ENCODE measurements at places on chromosomes 16 and 17.

GRCh38 chr17:57256708-57257112 is 387 bp downstream of the MSI2 start:
- DNase-seq, result no peak

- no peak for DNase-seq
These were observed 63.4 kb downstream of the CYTH1 start for GRCh38 chr17:78718575-78719208.

DNA sequence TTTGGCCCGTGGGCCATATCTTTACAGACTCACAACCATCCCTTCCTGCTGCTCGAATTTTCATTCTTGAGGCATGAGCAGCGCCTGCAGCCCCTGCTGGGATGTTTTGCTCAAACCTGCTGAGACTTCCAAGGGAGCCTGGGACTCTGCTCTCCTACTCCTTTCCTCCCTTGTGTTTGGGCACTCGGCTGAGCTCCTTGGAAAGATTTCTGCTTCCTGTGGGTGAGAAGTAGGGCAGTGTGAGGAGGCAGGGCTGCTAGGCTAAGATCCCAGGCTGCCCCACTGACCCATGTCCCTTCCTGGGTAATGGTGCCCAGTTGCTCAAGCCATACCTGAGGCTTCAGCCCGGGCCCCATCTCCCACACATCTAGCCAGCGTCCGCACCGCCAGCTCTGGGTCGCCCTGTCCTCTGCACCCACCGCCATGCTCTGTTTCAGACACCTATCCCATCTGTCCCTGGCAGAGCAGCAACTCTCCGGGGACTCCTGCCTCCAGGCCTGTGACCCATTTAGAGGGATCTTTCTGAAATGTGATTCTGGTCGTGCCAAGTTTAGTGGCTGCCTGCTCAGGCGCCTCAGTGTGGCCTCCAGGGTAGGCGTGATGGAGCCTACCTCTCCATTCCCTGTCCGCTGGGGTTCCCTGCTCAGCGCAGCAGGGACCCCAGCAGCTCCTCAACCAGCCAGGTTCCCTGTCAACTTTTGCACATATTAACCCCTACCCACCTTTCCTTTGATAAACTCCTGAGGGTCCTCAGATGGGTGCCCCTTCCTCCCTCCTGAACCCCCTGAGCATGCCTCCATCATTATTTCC is 190.1 kb downstream of the CCDC182 start:
- DNase-seq, result no peak

GRCh38 chr16:50566014-50566962 is 18.1 kb downstream of the NKD1 start:
- no peak for DNase-seq

- no peak for DNase-seq
These were observed 43.9 kb upstream of the SSTR5 start for GRCh38 chr16:1028524-1029258.

DNA sequence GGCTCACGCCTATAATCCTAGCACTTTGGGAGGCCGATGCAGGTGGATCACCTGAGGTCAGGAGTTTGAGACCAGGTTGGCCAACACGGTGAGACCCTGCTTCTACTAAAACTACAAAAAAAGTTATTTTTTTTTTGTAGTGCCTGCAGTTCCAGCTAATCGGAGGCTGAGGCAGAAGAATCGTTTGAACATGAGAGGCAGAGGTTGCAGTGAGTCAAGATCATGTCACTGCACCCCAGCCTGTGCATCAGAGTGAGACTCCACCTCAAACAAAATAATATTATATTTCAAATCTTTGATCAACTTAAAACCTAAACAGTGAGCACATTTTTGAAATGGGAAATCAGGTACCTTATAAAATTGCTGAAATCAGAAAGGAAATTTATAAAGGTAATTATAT is 36.5 kb downstream of the NCOR1 start:
- DNase-seq, result no peak

- no peak for DNase-seq
These were observed 7.1 kb upstream of the CHD3 start for GRCh38 chr17:7881276-7882054.

- DNase-seq, result no peak
These were observed 25.5 kb downstream of the NSMCE1 start for GRCh38 chr16:27242868-27243590.

DNA sequence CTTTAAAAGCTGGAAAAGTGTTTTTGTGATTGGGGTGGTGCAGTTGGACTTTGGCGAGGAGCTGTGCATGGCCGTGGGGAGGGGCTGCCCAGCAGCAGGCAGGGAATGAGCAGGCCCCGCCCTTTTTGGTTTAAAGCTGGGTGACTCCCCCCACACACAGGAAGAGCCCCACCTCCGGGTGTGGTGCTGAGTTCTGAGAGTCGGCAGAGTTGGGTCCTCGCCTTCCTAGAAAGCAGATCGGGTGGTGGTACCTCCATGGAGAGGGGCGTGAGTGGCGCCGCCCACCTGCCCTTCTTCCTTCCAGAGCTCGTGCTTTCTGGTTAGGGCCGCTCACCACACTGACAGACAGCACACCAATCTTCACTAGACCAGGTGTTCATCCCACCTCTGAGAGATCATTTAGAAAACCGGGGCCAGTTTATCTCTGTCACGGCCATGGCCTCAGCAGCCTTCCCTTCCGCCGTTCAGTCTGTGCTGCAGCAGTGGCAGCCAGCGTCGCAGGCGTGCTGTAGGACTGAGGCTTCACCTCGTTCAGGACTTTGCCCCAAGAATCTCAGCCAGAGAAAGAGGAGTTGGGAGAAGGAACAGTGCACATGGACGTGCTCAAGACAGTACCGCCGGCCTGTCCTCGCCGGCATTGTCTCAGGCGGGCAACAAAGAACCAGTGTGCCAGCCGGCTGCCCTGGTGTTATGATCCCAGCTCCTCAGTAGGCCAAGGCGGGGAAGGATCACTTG is 144.0 kb upstream of the CHMP6 start:
- no peak for DNase-seq

DNA sequence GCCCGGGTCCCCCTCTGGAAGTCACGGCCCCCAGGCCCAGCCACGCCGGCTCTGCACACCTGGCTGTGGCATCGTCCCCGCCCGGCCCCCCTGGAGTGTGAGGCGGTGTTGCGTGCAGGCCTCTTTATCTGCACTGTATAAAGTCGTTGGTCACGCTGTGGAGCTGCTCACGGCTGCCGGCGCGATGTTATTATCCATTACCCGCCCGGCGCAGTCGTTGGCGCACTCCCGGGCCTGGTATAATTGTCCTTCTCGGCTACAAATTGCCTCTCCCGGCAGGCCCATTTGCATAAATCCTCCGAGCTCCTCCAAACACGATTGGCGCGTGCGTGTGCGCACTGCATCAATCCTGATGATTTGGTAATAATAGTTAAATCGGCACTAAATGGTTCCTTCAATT is 57.8 kb downstream of the BAHCC1 start:
- DNase-seq, result no peak

DNA sequence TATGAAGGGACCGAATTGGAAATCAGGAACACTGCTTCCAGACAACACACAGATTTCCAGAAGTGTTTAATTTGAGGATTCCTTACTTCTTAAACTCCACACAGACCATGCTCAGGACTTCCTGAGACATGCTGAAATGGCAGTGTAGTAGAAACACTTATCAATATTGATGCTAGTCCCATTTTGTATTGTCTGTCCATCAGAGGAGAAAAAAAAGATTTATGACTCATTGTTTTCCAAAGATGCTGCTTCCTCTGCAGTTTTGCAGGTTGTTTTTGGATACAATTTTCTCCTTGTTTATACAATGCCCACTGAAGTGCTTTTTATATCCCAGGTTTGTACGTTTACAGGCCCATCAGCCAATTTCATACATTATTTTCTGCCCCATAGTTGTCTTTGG is 68.3 kb upstream of the TANC2 start:
- no peak for DNase-seq

- no peak for DNase-seq
These were observed 326.1 kb upstream of the GOT2 start for GRCh38 chr16:59060207-59060606.

DNA sequence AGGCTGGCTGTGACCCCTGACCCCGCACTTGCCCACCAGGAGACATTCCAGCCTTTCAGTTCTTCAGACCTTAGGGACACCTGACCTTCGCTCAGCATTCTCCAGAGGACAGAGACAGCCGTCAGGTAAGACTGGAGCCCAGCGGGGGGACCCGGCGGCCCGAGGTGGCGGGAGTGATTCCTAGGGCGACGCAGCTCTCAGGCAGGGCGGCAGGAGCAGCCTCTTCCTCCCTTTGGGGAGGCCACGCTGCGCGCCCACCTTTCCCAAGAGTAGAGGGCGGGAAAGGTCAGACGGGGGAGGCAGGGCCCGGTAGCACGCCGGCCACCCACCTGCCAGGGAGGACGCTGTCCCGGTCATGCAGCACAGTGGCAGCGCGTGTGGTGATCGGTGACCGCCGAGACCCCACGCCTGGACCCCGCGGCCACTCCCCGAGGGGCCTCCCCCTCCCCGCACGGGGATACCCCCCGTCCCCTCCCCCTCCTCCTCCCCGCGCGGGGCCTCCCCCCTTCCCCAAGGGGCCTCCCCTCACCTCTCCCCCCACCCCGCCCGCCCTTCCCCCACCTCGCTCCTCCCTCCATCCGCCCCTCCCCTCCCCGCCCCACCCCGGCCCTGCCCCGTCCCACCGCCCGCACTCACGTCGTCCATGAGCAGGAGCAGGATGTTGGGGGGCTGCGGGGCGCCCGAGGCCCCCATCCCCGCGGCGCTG is 472 bp downstream of the GALNS start:
- DNase-seq, result peak; percentile 55

DNA sequence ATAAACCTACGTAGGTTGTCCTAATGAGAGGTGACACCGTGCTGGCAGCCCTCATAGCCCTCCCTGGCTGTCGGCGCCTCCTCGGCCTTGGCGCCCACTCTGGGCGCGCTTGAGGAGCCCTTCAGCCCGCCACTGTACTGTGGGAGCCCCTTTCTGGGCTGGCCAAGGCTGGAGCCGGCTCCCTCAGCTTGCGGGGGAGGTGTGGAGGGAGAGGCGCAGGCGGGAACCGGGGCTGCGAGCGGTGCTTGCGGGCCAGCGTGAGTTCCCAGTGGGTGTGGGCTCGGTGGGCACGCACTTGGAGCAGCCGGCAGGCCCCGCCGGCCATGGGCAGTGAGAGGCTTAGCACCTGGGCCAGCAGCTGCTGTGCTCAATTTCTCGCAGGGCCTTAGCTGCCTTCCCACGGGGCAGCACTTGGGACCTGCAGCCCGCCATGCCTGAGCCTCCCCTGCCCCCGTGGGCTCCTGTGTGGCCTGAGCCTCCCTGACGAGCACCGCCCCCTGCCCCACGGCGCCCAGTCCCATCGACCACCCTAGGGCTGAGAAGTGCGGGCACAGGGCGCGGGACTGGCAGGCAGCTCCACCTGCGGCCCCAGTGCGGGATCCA is 40.1 kb upstream of the AMZ2 start:
- no peak for DNase-seq

DNA sequence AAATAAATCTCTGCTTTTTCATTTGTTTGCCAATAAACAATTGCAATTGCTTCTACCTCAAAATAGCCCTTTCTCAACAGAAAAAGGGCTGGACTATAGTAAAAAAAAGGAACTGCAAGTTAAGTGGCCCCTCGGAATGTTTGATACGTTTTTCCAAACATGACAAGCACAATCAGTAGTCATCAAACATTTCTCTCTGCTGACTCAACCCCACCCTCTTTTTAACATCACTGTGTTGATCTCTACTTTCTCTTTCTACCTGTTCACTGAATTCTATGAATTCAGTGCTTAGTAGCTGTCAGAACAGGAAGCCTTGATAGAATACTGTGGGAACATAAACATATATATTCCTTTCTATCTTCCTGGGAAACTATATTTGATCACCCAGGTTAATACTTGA is 116.5 kb upstream of the AXIN2 start:
- DNase-seq, result no peak

DNA sequence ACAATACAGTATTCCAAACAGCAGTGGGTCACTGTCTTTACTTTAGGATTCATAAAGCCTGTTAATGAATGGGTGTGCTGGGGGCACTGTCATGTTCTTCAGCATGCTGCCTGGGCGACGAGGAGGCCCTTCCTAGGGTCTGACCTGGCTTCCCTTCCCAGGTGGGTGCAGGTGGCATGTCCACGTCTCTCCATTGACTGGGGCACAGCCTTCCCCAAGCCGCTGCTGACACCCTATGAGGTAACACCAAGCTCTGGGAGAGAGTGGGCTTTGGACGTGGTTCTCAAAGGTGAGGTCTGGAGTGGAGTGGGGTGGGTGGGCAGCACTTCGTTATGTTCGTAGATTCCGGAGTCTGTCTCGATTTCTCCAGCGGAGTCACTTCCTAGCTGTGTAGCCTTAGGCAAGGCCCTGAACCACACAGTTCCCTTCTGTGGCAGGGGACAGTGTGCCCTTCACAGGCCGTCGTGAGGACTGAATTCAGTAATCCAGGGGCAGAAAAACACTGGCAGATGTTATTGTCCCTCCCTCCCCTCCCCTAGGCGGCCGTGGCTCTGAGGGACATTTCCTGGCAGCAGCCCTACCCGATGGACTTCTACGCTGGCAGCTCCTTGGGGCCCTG is 771 bp upstream of the OVCA2 start:
- DNase-seq, result no peak

DNA sequence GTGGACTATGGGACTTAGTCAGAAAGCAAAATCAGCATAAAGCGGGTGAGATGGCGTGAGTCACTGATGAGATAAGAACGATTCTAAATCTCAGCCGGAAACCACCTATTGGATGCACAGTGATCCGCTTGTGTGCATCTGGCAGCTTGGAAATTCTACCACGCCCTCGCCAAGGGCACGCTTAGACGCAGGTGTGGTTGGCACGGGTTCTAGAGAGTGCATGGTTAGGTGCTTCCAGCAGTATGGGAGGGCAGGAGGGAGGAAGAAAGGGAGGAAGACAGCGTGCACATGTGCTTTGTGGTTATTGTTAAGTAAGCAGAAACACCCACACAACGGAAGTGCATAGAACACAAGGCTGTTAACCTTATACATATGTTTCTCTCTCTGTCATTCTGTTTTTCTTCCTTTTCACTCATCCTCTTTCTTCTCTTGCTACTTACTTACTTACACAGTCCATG is 374.0 kb upstream of the ASIC2 start:
- no peak for DNase-seq

- DNase-seq, result peak; percentile 15
These were observed 92.1 kb downstream of the TBC1D16 start for GRCh38 chr17:79943347-79944241.

GRCh38 chr16:9934723-9935508 is 247.3 kb downstream of the GRIN2A start:
- DNase-seq, result no peak

DNA sequence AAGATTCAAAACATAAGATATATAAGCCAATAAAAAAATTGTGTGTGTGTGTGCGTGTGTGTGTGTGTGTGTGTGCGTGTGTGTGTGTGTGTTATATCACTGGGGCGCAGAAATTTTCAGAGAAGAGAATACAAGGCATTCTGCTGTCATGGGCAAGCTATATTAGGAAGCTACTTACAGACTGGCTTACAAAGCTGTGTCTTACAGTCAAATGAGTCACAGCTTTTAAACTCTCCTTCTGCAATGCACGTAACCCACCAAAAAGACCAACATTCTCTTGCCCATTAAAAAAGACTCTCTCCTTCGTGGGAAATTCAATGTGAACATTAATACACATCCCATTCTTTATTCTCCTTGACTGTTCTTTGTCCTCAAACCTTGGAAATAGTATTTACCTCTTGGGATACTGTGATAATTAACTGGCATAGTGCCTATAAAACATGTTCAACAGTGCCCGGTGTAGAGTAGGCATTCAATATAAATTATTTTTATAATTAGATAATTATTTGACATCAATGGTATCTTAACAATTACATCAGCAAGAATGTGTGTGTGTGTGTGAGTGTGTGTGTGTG is 860.4 kb upstream of the SOX9 start:
- no peak for DNase-seq

GRCh38 chr17:82483836-82484235 is 25.3 kb downstream of the NARF start:
- no peak for DNase-seq

- no peak for DNase-seq
These were observed 40.1 kb downstream of the KLHDC4 start for GRCh38 chr16:87725596-87726235.

GRCh38 chr17:79395066-79395465 is 215.8 kb downstream of the RBFOX3 start:
- no peak for DNase-seq
